Stimulated activated CD4-positive, alpha-beta T cell treated with anti-CD3 and anti-CD28 coated beads, TNF-alpha, amount 100 ng/mL, for 4 hours (primary cell): ENCODE measurements at places on chromosomes 2 and 18.

DNA sequence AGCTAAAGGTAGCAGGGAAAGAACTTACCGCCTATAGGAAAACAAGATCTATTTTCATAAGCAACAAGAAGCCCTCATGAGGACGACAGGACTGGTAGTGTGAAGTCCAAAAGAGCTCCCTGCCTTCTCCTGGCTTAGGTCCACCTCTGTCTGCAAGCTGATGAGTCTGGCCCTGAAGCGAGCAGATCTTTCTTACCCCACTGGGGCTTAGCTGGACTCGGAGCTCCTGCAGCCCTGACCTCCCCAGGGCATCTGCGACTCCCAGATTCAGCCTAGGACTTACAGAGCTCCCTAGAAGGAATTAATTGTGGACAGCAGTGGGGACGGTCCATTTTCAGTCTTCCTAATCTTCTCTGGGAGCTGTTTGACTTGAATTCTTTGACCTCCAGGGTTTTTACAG is 53.7 kb downstream of the MCFD2 start:
- DNase-seq = no peak

GRCh38 chr2:43941966-43942365 is 53.8 kb downstream of the LRPPRC start:
- no peak for DNase-seq

DNA sequence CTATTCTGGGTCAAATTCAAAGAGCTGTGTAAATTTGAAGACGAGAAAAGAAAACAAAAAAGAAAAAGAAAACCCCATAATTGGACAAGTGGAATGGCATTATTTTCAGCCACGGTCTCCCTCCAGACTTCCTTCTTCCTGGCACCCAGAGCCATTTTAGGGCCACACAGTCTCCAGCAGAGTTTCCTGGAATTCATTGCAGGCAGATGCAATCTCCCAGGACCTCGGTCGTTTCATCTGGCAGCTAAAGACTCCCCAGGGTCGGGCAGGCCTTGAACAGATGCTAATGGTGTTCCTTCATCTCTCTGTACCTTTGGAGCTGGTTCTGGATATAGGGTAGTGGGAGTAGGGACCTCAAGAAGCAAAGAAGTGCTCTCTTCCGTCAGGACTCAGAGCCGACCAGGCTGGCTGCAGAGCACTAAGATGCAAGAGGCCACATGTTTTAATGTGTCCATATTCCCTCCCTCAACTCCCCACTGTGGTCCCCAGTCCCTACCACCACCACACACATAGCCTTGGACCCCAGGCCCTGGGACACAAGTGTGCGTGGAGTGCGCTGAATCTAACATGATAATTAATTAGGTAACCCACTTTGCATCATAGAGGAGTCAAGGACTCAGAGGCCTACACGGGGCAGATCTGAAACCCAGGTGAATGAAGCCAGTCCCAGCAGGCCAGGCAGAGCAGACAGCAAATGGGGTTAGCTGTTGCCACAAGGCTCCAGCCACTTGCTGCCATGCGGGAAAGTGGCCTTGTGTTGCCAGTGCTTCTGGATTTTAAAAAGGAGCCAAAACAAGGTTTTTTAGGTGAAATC is 109.3 kb upstream of the ATL2 start:
- no peak for DNase-seq

DNA sequence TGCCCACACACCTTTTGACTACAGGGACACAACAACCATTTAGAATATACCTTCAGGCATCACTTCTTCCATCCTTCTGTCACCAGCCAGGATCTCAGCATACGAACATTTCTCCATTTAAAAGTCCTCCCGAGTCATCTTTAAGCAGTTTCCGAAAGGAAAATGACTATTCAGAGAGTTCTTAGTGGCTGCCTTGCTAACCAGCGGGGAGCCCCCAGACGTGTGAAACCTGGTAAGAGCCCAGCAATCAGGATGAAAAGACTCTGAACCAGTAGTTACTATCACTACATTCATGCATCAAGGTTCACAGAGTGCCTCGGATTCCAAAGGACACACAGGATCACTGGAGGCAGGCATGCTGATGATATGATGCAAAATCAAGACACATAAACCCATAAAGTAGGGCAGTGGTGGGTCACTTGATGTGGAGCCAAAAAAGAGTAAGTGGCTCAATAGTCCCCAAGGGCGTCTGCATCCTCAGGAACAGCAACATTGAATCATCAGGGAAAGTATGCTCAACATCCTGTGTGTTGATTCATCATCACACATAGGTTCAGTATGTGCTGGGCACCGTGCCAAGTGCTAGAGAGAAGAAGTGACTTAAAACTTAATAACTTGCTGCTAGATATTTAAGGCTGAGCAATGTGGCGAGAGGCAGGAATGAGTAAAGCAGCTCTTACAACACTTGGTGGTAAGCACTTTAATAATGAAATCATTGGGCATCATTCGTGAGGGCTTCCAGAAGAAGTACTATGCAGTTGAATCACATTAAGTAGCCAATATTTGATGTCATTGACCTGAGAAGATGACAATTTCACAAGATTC is 4.4 kb downstream of the CCL20 start:
- DNase-seq = peak; percentile 38

- DNase-seq = no peak
Observed at GRCh38 chr2:143719406-143719805, 590.2 kb downstream of the ARHGAP15 start.
